ENCODE measurements at places on chromosomes 12 and 14.
A peak's percentile ranks its signal among the peaks of the same experiment; 100 is the strongest.

GRCh38 chr14:87343652-87344051, 649.3 kb downstream of the GALC start:
- DNase-seq: no peak

GRCh38 chr12:63978519-63978918, 134.0 kb downstream of the SRGAP1 start:
- no peak for DNase-seq

- no peak for DNase-seq
Observed at GRCh38 chr12:68370006-68370590, 37.9 kb upstream of the MDM1 start.

GRCh38 chr14:94385553-94386057, 2.8 kb downstream of the SERPINA1 start:
- DNase-seq: no peak

DNA sequence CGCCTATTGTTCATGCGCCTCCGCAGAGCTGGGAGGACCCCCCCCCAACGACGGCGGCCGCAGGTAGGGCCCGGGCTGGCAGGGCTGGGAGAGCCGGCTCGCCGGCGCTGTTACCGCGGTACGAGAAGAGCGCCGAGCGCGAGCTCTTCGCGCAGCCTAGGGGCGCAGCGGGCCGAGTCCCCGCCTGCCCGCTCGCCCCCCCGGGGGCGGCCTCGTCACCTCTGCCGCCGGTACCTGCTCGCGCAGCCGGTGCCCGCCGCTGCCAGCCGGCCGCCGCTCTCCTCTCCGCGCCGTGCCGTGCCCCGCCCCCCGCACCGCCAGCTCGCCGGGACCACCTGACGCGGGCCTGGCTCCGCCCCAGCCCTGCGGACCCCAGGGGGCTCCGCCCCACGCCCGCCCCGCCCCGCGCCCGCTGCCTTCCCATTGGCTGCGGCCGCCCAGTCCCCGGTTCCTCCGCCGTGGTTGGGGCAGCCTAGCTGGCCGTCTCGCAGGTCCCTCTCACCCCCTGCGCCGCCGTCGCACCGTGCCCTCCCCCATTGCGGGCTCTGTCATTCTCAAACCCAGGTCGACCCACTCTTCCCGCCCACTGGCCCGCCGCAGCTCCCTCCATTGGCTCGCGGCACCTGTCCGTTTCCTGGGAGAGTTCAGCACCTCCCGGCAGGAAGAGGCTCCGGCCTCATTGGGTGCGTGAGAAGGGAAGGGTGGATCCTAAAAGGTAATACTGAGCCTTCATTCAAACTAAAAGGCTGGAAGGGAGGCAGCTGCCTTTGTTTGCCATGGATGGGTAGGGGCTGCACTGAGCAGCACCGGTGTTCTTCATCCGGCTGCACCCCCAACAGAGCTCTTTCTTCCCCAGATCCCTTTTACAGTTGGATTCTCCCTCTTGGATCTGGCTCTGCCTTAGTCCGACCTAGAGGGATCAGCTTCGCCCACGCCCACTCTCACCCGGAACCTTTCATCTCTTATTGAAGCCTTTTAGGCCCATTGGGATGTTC, at the start of gene MAP3K9:
Gene MAP3K9 (minus strand): TSS at position 289 of the 995 bp plus-strand sequence. CDS start 342 bp downstream, outside the sequence.
- DNase-seq: peak; percentile 81

Measured in activated CD8-positive, alpha-beta memory T cell treated with anti-CD3 and anti-CD28 coated beads for 1 hour (primary cell).